ENCODE measurements at places on chromosomes 6 and 20.
A peak's percentile ranks its signal among the peaks of the same experiment; 100 is the strongest.

DNA sequence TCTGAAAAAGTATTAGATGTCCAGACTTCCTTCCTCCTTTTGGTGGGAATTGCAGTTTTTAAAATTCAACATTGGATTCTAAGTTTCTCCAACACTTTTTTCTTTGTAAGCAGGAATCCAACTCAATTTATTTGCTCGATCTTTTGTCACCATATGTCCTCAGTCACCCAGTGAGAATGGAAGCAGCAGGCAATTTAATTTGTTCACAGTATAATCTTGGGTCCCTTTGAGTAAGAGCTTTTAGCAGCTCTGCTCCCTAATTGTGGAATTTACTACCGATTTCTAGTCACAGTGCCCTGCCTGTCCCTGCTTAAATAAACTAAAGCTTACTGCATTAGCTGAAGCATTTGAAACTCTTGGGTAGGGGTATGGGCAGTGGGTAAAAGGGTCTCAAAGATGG lies 98.6 kb downstream of the BTBD3 start:
- DNase-seq, result no peak

DNA sequence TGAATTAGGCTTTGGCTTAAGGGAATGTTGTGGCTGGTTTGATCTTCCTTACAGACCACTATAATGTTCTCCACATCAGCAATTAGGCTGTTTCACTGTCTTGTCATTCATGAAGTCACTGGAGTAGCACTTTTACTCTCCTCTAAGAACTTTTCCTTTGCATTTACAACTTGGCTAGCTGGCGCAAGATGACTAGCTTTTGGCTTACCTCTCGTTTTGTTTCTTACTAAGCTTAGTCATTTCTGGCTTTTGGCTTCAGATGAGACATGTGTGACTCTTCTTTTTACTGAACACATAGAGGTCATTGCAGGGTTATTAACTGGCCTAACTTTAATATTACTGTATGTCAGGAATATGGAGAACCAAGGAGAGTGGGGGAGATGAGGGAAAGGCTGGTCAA lies 143.2 kb downstream of the PTCHD4 start:
- DNase-seq, result no peak

DNA sequence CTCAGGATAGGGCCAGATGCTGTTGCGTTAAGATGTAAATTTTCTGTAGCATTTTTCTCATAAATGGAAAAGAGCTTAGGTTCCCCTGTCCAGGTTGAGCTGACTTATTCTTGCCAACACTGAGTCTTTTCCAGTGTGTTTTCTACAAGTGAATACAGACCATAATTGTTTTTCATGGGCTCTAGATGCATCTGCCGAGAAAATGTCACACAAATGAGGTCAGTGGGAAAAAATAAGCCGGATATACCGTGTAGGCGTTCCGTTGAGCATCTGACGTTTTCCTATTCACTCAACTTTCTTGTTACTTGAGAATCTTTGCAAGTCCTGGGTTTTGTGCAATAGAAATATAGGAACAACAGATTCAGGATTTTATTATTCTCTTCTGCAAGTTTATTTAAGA lies 582.9 kb upstream of the CDH4 start:
- DNase-seq, result no peak

DNA sequence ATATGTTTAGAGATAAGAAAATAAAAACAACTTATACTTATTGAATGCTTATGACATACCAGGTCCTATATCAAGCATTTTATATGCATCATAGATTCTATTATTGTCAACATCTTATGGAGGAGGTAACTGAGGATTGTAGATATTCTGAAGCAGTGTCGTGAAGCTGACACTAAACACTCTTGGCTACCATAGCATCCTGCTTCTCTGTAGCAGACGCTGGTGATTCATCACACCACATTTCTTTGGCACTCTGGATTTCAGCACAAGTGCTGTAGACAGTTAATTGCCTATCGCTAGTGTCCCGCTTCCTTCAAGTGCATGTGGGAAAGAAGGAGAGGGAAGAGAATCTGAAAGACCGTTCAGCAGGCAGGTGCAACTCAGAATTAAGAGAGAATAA lies 317.1 kb downstream of the PLCB1 start:
- no peak for DNase-seq

GRCh38 chr6:42551217-42551616 lies 12.6 kb upstream of the UBR2 start:
- no peak for DNase-seq

DNA sequence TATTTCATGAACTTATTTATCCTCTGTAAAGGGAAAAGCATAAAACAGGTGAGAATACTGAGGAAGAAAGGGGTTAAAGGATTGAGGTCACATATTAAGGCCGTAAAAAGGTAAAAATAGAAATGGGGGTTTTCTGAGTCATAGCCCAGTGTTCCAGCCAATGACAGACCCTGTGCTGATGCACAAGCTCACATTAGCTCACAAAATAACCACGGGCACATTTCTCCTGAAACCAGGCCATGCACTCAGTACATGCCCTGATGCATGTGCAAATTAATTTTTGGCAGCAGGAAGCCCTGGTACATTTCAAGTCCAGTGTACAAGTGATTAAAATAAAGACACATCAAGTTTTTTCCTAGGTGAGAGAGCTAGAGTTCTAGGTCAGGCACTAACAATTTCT lies 194.4 kb downstream of the TMEM200A start:
- peak; percentile 9 for DNase-seq

DNA sequence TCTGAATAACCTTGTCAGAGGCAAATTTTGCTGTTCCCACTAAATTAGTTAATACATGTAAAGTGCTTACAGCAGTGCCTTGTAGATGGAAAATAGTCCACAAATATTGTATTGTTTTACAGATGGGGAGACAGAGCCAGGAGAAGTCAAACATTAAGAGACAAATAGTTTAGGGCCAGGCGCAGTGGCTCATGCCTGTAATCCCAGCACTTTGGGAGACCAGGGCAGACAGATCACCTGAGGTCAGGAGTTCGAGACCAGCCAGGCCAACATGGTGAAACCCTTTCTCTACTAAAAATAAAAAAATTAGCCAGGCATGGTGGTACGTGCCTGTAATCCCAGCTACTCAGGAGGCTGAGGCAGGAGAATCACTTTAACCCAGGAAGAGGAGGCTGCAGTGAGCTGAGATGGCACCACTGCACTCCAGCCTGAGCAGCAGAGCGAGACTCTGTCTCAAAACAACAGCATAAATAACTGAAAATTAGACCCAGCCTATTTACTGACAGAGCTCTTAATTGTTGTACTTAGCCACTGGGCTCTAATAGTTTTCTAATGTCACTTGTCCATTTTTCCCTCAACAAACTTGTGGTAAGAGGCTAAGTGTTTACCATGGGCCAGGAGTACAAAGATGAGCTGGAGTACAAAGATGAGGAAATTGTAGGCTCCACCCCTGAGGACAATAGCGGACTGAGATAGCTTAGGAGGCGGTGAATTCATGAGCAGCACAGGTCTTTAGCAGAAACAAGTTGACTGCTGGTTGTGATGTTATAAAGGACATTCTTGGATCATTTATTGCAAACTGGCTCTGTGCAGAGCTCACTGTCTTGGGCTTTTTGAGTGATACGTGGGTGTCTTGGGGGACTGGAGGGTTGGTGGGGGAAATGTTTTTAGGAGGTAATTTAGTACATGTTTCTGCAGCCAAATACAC lies 6.4 kb downstream of the ZSWIM3 start:
- DNase-seq, result no peak

DNA sequence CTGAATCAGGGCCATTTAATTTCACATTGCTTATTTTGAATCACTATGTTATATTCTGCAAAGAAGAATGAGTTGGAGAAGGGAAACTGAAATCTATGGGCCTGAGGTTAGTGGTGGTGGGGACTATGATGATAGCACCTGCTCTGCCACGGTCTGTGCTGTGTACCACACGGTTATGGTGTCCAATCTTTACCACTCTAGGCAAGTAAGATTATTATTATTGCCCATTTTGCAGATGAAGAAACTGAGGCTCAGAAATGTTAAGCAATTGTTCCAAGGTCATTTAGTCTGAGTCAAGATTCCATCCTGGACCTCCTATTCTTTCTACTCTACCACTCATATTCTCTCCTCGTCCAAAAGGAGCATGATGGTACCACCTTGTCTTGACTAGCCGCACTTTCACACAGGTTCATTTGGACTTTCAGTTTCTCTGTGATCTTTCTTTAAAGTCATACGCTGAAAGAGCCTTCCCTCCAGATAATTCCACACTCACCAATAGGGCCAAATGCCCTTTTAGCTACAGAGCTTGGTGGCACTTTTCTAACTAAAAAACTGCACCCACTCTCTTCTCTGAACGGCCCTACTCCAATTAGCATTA lies 56.2 kb downstream of the GFOD1 start:
- no peak for DNase-seq

- no peak for DNase-seq
These were observed 192.5 kb downstream of the COL9A1 start for GRCh38 chr6:70110126-70111022.

DNA sequence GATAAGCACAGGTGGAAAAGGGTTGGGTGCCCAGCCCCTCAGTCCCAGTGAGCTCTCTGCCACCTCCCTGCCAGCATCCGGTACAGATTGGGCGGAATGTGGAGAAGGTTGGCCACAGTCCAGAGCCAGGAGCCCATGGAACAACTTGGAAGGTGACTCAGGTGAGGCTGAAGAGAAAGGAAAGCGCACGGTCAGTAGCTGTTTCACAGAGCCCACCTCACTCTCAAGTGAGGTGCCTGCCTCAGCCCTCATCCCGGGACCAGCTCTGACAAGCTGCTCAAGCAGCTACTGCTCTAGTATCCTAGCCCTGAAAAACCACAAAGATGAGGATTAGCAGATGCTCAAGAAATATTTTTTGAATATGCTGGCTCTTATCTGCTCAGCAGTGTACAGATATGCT lies 1.1 kb upstream of the MMP24OS start:
- no peak for DNase-seq

GRCh38 chr20:49149281-49150045 lies 38.7 kb downstream of the STAU1 start:
- DNase-seq, result no peak

GRCh38 chr6:100463630-100464161 lies 1.0 kb downstream of the SIM1 start:
- no peak for DNase-seq
